ENCODE measurements at places on chromosomes 6 and 20.

- no peak overlapping the region for H3K4me3 ChIP-seq
- H3K27ac ChIP-seq, result no peak overlapping the region
- no peaks in the 10 kb centered on the region for H3K27me3 ChIP-seq
- no peak for DNase-seq
- peaks cover 19% of the 10 kb centered on the region for H3K36me3 ChIP-seq
Measured at GRCh38 chr20:25364879-25365699, 25.5 kb downstream of the ABHD12 start.

DNA sequence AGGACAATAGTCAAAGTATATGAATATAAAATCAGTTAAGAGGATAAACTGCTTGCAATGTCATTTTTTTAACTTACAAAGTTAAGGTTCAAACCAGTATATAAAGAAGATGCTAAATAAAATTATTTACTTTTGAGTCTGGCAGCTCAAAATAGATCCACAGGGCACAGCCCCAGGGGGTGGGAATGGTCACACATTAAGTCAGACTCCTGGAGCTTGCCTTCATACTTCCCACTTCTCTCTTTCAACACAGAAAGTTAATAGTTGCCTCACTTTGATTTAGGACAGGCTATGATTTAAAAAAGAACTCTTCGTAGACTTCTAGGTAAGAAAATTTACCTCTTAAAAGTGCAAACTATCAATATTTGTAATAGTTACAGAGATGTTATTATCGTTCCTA, 158.3 kb upstream of the RUNX2 start:
- DNase-seq, result no peak
- H3K27me3 ChIP-seq, result no peaks in the 10 kb centered on the region
- no peak overlapping the region for H3K27ac ChIP-seq
- H3K4me3 ChIP-seq, result no peak overlapping the region

DNA sequence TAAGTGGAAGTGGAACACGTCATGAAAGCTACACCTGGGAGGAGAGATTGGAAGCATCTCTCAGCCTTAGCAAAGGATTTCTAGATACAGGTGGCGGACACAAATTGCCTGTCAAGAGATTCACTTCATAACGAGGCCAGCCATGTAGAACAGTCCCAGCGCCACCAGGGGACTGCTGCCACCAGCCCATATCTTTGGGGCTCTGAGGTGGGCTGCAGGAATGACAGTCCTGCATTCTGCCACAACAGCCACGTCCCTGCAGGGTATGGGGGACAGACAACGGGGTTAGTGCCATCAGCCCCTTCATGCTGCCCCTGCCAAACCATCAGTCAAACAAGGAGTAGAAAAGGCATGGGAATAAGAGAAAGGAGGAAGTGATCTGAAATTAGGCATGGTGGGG, 81.2 kb upstream of the SASH1 start:
- H3K4me1 ChIP-seq, result peaks cover 11% of the 10 kb centered on the region
- no peaks in the 10 kb centered on the region for H3K36me3 ChIP-seq
- no peaks in the 10 kb centered on the region for H3K27me3 ChIP-seq
- H3K4me3 ChIP-seq, result no peak overlapping the region
- H3K27ac ChIP-seq, result no peak overlapping the region

DNA sequence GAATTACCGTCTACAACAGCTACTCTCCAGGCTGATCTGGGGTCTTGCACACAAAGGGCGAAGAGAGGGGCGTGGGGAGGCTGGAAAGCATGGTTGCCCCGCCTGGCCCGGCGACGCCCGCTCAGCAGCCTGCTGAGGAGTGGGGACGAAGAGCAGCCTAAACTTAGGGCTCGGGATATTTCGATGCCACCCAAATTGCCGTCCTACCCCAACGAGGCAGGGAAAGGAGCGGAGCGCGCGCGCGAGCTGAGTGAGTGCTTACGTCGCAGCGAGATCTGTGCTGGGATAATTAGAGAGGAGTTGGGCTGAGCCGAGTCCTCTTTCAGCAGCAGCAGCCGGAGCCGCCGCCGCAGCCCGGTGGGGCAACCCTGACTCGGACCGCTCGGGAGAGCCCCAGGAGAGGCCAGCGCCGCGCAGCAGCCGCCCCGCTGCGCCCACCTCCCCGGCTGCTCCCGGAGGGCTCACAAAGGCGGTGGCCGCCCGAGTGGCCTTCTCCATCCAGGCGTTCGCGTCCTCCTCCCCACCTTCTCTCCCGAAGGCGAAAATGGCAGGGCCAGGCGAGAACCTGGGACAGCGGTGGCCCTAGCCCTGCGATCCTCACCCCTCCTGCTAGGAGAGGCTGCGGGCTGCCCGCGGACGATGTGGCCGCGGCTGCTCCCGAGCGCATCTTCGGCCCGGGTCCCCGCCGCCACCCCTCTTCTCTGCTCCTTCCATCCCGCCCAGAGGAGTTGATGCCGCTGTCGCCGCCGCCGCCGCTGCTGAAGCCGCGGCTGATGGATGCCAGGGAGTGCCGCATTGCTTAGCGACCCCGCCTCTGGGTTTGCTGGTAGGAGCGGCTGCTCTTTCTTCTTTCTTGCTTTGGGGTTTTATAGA, at the start of gene CLVS2:
TSS of gene CLVS2 (plus strand) at position 315 of the 873 bp plus-strand sequence. CDS start 1,543 bp downstream, outside the sequence.
- H3K4me1 ChIP-seq, result no peaks in the 10 kb centered on the region
- H3K27me3 ChIP-seq, result peaks cover 13% of the 10 kb centered on the region
- H3K4me3 ChIP-seq, result peak within 1 kb of the TSS; percentile 72
- H3K36me3 ChIP-seq, result no peaks in the 10 kb centered on the region
- DNase-seq, result peak; percentile 78

DNA sequence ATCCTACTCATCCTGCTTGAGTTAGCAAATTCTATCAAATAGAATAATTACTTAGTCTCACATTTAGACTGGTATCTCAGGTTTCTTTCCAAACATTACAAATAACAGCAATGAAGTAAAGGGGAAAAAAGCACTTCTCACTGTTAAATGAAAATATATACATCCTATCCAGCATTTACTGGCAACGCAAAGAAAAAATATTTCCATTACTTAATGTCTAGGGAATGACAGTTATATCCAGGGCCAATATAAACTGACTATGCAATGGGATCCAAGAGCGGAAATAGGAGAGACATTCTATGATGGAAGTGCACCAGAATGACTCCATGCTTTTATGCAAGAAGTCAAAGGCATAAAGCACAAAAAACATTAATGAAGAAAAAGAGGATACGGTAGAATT, 60.3 kb downstream of the ME1 start:
- H3K27ac ChIP-seq, result no peak overlapping the region
- no peak for DNase-seq
- H3K4me1 ChIP-seq, result no peaks in the 10 kb centered on the region
- no peaks in the 10 kb centered on the region for H3K36me3 ChIP-seq
- no peak overlapping the region for H3K4me3 ChIP-seq

DNA sequence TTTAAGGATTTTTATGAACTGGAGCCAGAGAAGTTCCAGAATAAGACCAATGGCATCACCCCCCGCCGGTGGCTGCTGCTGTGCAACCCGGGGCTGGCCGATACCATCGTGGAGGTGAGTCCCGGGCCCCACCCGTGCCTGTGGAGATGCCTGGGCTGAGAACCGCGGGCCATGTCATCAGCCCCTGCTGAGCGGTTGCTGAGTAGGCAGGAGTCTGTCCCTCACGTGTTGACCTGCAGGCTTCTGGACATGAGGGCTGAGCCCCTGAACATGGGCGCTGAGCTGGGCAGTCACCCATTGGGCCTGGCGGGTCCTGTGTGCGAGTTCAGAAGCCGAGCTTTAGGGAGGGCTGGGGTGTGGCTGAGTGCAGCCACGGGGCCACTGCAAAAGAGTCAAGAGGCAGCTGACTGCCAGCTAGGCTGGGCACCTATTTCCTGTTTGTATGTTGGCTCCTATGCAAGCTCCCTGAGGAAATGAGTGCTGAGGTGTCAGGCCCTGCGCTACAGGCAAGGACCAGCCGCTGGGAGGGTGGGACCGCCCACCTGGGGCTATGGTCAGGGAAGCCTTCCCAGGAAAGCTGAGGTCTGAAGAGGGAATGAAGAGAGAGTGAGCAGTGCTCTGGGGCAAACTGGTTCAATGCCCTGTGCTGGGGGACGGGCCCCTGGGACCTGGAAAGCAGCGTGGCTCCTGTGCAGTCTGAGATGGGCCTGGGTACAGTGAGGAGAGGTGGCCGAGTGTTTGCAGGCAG, 34.3 kb downstream of the PYGB start:
- peaks cover 56% of the 10 kb centered on the region for H3K36me3 ChIP-seq
- H3K4me1 ChIP-seq, result no peaks in the 10 kb centered on the region
- no peak for DNase-seq
- H3K27me3 ChIP-seq, result no peaks in the 10 kb centered on the region

- H3K4me1 ChIP-seq, result no peaks in the 10 kb centered on the region
- no peaks in the 10 kb centered on the region for H3K36me3 ChIP-seq
- DNase-seq, result no peak
- peak within 1 kb of the TSS; percentile 67 for H3K4me3 ChIP-seq
- no peak within 1 kb of the TSS for H3K27ac ChIP-seq
Measured at GRCh38 chr20:64080013-64080812, at the start of gene OPRL1. Gene OPRL1, plus strand, starts transcription at chr20:64080082. Its CDS starts 12,639 bp downstream, at chr20:64092721.

DNA sequence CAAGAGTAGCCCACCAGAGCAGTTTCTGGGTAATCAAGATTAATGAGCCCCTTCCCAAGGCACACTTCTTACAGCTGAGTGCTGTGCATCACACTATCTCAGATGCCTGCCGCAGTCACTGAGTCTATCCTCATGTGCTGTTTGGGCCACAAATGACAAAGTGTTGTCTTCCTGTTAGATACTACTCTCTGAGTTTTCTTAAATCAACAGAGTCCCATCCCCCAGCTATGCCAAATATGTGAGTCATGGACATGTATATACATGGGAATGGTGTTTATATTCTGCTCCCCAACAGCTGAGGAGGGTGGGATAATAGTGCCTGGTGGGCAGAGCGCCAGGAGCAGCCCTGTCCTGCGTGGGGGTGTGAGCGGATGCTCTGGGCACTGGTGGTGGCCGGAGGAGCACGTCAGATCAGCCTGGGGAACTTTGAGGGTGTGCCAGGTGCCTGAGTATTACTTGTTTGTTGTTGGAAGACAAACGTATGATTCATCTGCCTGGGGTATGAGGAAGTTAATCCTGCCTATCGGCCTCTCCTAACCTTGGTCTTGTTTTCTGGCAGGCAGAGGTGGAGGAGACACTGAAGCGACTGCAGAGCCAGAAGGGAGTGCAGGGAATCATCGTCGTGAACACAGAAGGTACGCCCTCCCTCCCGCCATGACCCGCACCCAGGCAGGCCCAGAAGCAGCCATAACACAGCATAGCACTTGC, 9.6 kb downstream of the DYNLRB1 start:
- peaks cover 10% of the 10 kb centered on the region for H3K36me3 ChIP-seq
- DNase-seq, result no peak
- H3K4me3 ChIP-seq, result no peak overlapping the region
- H3K27me3 ChIP-seq, result no peaks in the 10 kb centered on the region
- no peaks in the 10 kb centered on the region for H3K4me1 ChIP-seq

DNA sequence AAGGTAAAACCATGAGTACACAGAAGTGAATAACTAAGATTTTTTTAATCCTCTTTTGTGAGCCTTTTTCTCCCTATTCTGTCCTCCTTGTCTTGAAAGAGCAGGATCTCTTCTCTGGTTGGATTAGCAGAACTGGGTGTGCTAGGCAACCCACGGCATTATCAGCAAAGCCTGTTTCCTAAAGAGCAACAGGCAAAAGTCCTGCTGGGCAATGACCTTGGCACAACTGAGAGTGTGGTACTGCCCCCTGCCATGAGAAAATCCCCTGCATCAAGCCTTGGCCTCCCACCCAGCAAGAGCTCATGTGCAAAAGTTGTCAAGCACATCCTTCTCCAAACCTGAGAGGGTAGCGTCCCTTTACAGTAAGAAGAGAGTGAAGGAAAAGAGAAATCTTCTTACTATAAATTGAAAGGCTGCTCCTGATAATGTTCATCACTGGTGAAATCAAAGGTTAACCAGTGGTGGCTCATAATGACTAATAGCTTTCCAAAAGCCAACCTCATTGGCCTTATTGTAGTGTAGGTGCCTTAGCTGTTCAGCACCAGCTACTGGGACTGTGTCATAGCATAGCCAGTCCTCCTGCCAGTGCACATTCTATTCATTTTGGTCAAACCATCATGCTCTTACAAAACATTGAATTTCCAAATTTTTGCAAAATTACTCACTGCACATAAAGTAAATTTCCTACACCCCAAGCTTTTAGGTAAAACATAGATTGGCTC, 17.1 kb downstream of the KIF6 start:
- no peak for DNase-seq
- no peak overlapping the region for H3K4me3 ChIP-seq
- H3K4me1 ChIP-seq, result 0 out of 2 replicates have a peak, but pooled peaks cover 2% of the 10 kb centered on the region
- no peaks in the 10 kb centered on the region for H3K27me3 ChIP-seq

DNA sequence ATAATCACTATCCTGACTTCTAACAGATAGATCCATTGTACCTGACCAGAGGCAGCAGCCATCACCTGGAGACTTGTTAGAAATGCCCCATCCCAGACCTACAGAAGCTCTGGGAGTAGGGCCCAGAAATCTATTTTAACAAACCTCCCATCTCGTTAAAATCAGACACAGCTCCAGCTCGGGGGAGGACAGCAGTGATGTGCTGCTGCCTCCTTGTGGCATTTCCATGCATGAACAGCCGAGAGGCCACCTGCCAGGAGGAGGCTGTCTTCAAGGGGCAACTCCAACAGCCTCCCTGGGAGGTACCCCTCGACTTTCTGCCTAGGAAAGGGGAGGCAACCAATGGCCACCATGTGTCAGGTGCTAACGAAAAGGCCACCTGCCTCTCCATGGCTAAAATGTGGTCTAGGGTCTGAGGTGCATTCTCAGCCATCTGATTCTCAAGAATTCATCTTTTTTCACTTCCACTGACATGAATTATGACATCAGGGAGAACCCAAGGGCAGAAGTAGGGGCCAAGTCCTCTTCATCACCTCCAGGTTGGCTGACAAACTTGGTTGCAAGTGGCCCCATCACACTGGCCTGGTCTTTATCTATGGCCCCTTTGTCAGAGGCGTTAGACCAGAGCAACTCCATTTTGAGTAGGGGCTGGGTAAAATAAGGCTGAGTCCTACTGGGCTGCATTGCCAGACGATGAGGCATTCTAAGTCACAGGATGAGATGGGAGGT, 12.2 kb upstream of the KCNK15 start:
- no peak overlapping the region for H3K27ac ChIP-seq
- no peaks in the 10 kb centered on the region for H3K4me1 ChIP-seq
- no peaks in the 10 kb centered on the region for H3K27me3 ChIP-seq
- no peak overlapping the region for H3K4me3 ChIP-seq
- DNase-seq, result peak; percentile 77

- H3K27ac ChIP-seq, result no peak overlapping the region
- H3K27me3 ChIP-seq, result peaks cover 7% of the 10 kb centered on the region
Measured at GRCh38 chr6:165800337-165800736, 137.3 kb upstream of the PDE10A start.

GRCh38 chr6:13431059-13431656, 56.2 kb downstream of the GFOD1 start:
- no peaks in the 10 kb centered on the region for H3K36me3 ChIP-seq
- H3K4me1 ChIP-seq, result peaks cover 19% of the 10 kb centered on the region
- H3K27me3 ChIP-seq, result no peaks in the 10 kb centered on the region
- no peak overlapping the region for H3K4me3 ChIP-seq
- no peak for DNase-seq

GRCh38 chr6:24720131-24720603, 1.2 kb upstream of the C6orf62 start:
- DNase-seq, result peak; percentile 30
- peak overlapping the region; percentile 99 for H3K4me3 ChIP-seq
- H3K36me3 ChIP-seq, result peaks cover 33% of the 10 kb centered on the region
- no peaks in the 10 kb centered on the region for H3K27me3 ChIP-seq
- no peaks in the 10 kb centered on the region for H3K4me1 ChIP-seq

- H3K27me3 ChIP-seq, result no peaks in the 10 kb centered on the region
- no peak overlapping the region for H3K4me3 ChIP-seq
- DNase-seq, result no peak
- H3K36me3 ChIP-seq, result peaks cover 10% of the 10 kb centered on the region
- H3K27ac ChIP-seq, result no peak overlapping the region
- H3K4me1 ChIP-seq, result no peaks in the 10 kb centered on the region
Measured at GRCh38 chr20:41927189-41927588, 309.0 kb upstream of the CHD6 start.
